ENCODE measurements at places on chromosomes 1 and 21.

- no peak for DNase-seq
Observed at GRCh38 chr1:208807446-208808127, 563.4 kb upstream of the PLXNA2 start.

DNA sequence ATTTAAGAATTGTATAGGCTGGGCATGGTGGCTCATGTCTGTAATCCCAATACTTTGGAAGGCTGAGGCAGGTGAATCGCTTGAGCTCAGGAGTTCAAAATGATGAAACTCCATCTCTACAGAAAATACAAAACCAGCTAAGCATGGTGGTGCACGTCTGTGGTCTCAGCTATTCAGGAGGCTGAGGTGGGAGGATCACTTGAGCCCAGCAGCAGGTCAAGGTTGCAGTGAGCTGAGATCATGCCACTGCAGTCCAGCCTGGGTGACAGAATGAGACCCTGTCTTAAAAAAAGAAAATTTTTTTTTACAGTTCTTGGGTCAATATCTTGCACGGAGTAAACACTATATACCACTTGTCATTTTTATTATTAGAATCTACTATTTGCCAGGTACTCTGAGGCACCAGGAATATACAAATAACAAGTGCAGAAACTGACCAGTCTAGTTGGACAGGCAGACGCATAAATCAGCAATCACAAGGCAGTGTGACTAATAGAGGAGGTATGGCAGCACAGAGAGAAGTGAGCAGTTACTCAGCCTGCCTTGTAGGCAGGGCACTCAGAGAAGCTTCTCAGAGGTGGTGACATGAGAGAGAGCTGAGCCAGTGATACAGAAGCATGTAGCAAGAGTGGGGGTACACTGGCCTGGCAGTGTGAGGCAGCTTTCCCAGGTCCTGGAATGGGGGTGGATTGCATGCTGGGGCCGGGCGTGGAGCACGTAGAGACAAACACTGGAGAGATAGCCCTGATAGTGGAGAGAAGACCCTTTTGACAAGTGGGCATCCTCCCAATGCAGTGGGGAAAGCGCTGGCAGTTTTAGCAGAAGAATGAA lies 8.0 kb downstream of the PHLDA3 start:
- DNase-seq = no peak

GRCh38 chr1:71296551-71297134 lies 215.8 kb upstream of the ZRANB2 start:
- no peak for DNase-seq

DNA sequence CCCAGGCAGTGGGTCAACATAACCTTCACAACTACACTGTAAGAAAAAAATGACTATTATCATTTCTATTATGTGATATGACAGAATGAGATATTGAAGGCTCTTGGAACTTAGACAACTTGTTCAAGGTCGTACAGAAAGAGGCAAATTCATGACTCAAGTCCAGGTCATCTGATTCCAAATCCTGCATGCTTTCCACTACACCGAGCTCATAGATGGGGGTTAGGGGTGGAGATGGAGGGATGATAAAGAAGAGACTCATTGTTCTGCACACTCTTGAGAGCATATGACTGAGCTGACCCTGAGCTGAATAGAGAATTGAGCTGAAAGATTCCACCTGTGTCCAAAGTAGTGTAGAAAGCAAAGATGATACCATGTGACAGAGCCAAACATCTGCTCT lies 2.8 kb downstream of the FCRL6 start:
- no peak for DNase-seq
